ENCODE measurements at places on chromosomes 6 and 20. TPM values are rescaled to one million over a fixed set of nuclear protein-coding genes. Genes with fewer than 3 reads are reported as not detected.

POU3F2 gene
- not detected for total RNA-seq

SLCO4A1 gene
- total RNA-seq: 4.0 TPM

SLC32A1 gene
- total RNA-seq: not detected

MUC21 gene
- total RNA-seq: not detected

EYS gene
- 0.37 TPM for total RNA-seq
